ENCODE measurements at places on chromosomes 1 and 21. TPM values are rescaled to one million over a fixed set of nuclear protein-coding genes. Genes with fewer than 3 reads are reported as not detected.

DNA sequence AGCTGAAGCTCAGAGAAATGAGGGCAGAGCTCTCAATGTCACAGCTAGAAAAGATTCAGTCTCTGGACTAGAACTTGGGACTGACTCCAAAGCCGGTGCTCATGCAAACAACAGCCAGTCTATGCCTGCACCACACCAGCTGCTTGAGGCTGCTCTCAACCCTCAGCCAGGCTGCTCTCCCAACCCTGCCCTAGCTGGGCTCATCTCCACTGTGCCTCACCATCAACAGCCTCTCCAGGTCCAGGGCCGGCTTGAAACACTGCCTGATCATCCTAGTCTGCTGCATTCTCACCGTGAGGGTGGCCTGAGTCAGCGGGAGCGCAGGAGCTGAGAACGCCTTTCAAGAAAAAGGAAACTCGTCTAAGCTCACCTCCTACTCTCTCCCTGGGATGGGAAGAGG lies 94.5 kb downstream of the PTPRU start:
- DNase-seq: no peak
- H3K36me3 ChIP-seq: no peaks in the 10 kb centered on the region
- no peak overlapping the region for H3K4me3 ChIP-seq
- H3K27me3 ChIP-seq: peaks cover 3% of the 10 kb centered on the region
- no peak overlapping the region for H3K27ac ChIP-seq

GRCh38 chr1:236149696-236150228 lies 7.4 kb downstream of the GPR137B start:
- H3K4me3 ChIP-seq: no peak overlapping the region
- no peaks in the 10 kb centered on the region for H3K27me3 ChIP-seq
- peak; percentile 83 for DNase-seq
- peak overlapping the region; percentile 80 for H3K27ac ChIP-seq

DNA sequence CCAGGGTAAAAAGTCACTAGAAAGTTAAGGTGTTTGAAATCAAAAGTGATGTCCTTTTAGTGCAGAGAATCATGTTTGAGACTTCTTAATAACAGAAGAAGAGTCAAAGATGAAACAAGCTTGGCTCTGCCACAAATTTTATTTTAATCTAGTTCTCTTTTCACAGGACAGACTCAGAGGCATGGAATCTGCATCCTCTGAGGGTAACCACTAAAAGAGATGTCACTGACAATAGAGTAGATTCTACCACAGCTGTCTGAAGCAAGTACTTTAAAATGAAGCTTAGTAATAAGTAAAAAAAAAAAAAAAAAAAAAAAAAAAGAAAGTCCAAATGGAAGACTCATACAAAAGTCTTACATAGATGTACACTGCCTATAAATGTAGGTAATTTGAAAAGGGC lies 519.7 kb upstream of the PRMT6 start:
- DNase-seq: no peak
- no peak overlapping the region for H3K4me3 ChIP-seq
- no peaks in the 10 kb centered on the region for H3K4me1 ChIP-seq
- no peak overlapping the region for H3K27ac ChIP-seq
- H3K36me3 ChIP-seq: no peaks in the 10 kb centered on the region

GRCh38 chr1:208888376-208888775 lies 644.2 kb upstream of the PLXNA2 start:
- no peak for DNase-seq
- no peaks in the 10 kb centered on the region for H3K27me3 ChIP-seq
- H3K36me3 ChIP-seq: no peaks in the 10 kb centered on the region
- no peak overlapping the region for H3K27ac ChIP-seq

GRCh38 chr1:27487966-27488884 lies 1.7 kb downstream of the WASF2 start:
- no peak for DNase-seq
- peaks cover 8% of the 10 kb centered on the region for H3K36me3 ChIP-seq
- H3K4me3 ChIP-seq: peak overlapping the region; percentile 16
- no peaks in the 10 kb centered on the region for H3K27me3 ChIP-seq
- H3K27ac ChIP-seq: peak overlapping the region; percentile 100

DNA sequence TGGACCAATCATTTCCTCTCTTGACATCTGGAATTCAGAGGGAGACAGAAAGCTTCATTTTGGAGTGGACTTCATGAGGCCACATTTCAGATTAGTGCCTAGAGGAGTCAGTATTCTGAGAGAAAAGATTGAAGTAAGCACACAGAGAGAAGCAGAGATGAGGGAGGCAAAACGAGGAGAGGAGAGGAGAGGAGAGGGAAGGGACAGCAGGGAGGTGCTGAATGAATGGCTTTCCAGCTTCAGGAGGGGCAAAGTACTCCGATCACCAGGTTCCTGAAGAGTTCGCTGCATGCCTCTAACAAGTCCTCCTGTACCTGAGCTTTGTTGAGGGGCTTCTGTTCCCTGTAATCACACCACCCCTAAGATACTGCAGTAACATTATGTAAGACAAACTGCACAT lies 76.0 kb downstream of the NRIP1 start:
- H3K27me3 ChIP-seq: no peaks in the 10 kb centered on the region
- H3K36me3 ChIP-seq: peaks cover 6% of the 10 kb centered on the region
- H3K4me1 ChIP-seq: peaks cover 6% of the 10 kb centered on the region

- H3K4me1 ChIP-seq: no peaks in the 10 kb centered on the region
- no peak for DNase-seq
- H3K27ac ChIP-seq: no peak overlapping the region
- no peaks in the 10 kb centered on the region for H3K36me3 ChIP-seq
- H3K4me3 ChIP-seq: no peak overlapping the region
- no peaks in the 10 kb centered on the region for H3K27me3 ChIP-seq
Measured at GRCh38 chr21:44473915-44474555, 18.7 kb downstream of the LRRC3 start.

GRCh38 chr21:15309022-15309590 lies 244.3 kb upstream of the NRIP1 start:
- H3K27me3 ChIP-seq: no peaks in the 10 kb centered on the region
- no peaks in the 10 kb centered on the region for H3K36me3 ChIP-seq
- peaks cover 5% of the 10 kb centered on the region for H3K4me1 ChIP-seq

GRCh38 chr1:244970236-244970743 lies 105.9 kb upstream of the HNRNPU start:
- peaks cover 30% of the 10 kb centered on the region for H3K4me1 ChIP-seq
- no peaks in the 10 kb centered on the region for H3K27me3 ChIP-seq
- peak overlapping the region; percentile 83 for H3K4me3 ChIP-seq
- no peaks in the 10 kb centered on the region for H3K36me3 ChIP-seq
- peak overlapping the region; percentile 99 for H3K27ac ChIP-seq

The WNT3A gene
- polyA plus RNA-seq: not detected

The NTMT2 gene
- 0.33 TPM for polyA plus RNA-seq

The PSMA5 gene
- 31.5 TPM for polyA plus RNA-seq

The SMIM1 gene
- polyA plus RNA-seq: 3.8 TPM

The MNDA gene
- polyA plus RNA-seq: 1.8 TPM

The TRAF3IP3 gene
- polyA plus RNA-seq: 0.57 TPM

The TMEM81 gene
- polyA plus RNA-seq: 3.3 TPM

All from heart left ventricle (tissue), 16 donors.